Activated CD4-positive, alpha-beta T cell treated with anti-CD3 and anti-CD28 coated beads, Interleukin-2, amount 50 U/mL, for 1 hour (primary cell): ENCODE measurements at places on chromosomes 4 and X.

GRCh38 chr4:149711593-149712365, 103.9 kb downstream of the IQCM start:
- DNase-seq = no peak

GRCh38 chr4:130468340-130468739, 1372.4 kb downstream of the C4orf33 start:
- DNase-seq = no peak

- no peak for DNase-seq
Measured at GRCh38 chr4:156390599-156391324, 437.1 kb upstream of the CTSO start.

- DNase-seq = no peak
Measured at GRCh38 chrX:129077424-129078170, 445.7 kb downstream of the SMARCA1 start.

- no peak for DNase-seq
Measured at GRCh38 chr4:84498203-84498934, 723 bp downstream of the NKX6-1 start.

- no peak for DNase-seq
Measured at GRCh38 chrX:38236901-38237615, 16.4 kb upstream of the SRPX start.

DNA sequence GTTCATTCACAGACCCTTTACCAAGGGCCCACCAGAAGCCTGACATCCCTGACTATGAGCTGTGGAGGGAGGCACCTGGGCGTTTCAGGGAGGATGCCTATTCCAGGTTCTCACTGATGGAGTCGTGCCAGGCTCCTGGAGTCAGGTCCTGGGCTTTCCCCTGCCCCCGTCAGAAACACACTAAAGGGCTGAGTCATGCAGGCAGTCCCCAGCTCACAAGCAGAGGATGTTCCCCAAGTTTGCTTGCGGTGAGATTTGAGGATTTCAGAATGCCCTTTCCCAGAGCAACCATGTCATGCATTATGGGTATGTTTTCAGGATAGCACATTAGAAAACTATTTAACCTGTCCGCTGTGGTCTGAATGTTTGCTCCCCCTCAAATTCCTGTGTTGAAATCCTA, 45.2 kb downstream of the FHDC1 start:
- DNase-seq = no peak

- no peak for DNase-seq
Measured at GRCh38 chr4:82458729-82459128, 28.3 kb downstream of the ENOPH1 start.

GRCh38 chr4:189090174-189090814, 850.4 kb upstream of the FRG1 start:
- no peak for DNase-seq

DNA sequence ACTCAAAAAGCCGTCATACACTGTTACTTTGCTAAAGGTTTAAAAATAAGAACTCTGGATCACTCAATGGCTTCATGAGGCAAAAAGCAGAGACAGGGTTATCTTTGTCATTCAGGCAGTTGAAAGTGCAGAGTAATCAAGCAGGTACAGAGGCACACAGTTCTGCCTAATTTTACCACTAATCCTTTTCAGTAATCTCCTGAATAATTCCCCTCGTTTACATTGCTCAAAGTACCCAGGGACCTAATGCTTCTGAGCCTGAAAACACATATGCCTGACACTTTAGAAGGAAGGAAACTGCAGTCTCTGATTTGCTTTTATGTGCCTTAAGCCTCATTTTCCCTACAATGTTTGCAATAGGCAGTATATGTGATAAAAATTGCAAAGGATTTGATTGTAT, 71.4 kb upstream of the TRAM1L1 start:
- no peak for DNase-seq

DNA sequence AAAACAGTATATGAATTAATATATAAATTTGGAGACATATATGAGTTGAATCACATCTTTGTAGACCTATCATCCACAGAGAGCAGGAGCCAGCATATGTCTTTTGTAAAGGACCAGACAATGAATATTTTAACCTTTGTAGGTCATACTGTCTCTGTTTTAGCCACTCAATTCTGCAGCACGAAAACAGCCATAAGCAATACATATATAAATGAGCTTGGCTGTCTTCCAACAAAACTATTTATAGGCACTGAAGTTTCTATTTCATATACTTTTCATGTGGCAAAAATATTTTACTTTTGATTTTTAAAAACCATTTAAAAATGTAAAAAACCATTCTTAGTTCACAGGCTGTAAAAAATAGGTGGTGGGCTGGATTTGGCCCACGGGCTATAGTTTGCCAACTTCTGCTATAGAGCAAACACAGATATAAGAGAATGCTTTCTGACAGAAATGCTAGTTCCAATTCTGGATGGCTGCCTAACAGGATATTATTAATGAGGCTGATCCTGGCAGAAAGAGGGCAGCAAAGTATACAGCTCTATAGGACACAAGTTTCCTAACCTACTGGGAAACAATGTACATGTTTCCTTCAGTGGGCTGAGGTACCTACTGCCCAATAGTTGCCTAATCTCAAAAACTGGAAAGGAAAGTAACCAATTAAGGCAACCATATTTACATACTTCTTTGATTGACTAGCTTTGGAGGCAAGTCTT, 58.1 kb upstream of the UCP1 start:
- no peak for DNase-seq

DNA sequence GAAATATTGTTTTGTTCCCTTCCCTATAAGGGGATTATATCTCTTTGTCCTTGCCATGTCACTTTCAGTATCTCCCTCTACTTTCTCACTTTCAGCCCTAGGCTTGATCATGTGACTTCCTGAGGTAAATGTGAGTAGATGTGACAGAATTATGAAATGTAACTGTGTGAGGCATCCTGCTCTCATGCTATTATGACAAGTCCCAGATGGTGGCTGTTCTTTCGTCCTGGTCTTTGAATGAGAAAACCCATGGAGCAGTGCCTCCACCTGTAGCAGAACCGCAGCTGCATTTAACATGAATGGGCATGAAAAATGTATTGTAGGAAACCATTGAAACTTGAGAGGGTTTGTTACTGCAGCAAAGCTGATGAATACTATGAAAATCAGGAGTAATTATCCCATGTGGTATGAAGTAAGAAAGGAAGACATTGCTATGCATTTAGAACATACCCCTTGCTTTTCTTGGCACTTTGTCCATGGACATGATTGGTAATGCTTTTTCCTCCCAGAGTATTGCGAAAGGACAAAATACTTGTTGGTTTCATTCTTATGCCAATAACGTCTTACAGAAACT, 202.2 kb upstream of the GPRIN3 start:
- DNase-seq = no peak

- DNase-seq = no peak
Measured at GRCh38 chr4:159224408-159224807, 121.5 kb downstream of the RAPGEF2 start.

DNA sequence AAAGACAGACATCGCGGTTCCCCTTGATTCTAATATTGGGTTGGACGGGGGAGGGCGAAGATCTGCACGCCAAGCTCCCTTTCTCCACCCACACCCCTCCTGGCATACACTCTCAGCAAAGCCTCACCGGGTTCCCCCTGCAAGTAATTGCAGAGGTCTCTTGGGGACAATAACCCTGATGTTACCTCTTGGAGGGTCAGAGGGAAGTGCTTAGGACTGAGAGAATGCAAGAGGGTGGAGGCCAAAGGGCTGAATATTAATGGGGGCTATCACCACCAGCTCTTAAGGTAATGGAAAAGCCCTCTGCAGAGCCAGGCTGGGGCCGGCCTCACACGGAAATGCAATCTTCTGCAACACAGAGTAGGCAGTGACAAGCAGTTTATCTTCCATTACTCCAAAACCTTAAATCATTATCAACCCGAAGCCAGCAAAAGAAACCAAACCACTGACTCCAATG, 344.1 kb upstream of the GATB start:
- DNase-seq = no peak

- no peak for DNase-seq
Measured at GRCh38 chr4:46830971-46831454, 78.0 kb downstream of the COX7B2 start.

- no peak for DNase-seq
Measured at GRCh38 chr4:155042014-155042413, 166.4 kb upstream of the NPY2R start.

DNA sequence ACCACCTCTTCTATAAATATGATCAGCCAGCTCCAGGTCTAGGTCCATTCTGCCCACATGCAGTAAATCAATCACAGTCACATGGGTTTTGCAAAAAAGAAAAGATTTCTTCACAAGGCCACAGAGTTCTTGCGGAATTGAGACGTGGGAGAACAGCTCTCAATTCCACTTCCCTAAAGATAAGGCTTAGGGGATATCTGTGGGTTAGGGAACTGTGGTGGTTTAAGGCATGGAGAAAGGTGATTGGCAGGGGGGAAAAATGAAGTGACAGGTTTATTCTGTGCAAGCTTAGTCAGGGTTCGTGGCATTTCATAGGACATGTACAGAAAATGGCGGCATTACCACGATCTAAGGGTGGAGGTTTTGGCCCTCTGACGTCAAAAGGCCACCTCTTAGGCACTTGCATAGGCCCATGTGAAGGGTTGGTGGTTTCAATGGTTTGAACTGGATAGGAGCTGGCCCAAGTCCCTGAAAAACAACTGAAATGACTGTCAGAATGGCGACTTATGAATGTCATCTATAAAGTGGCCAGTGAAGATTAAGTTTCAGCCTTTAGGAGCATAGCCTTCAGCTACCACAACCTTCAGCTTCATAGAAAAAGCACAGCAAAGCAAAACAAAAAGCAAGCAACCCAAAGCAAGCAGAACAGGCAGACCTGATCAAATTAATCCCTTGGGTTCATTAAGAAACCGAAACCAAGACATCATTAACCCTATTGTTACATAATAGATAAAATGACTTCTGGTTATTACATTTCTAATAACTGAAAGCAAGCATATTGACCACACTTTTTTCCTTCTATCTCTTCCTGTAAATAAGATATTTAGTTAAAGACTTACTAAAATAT, 289.8 kb upstream of the SFRP2 start:
- no peak for DNase-seq

- DNase-seq = peak; percentile 20
Measured at GRCh38 chr4:1767770-1768366, 25.2 kb upstream of the FGFR3 start.

DNA sequence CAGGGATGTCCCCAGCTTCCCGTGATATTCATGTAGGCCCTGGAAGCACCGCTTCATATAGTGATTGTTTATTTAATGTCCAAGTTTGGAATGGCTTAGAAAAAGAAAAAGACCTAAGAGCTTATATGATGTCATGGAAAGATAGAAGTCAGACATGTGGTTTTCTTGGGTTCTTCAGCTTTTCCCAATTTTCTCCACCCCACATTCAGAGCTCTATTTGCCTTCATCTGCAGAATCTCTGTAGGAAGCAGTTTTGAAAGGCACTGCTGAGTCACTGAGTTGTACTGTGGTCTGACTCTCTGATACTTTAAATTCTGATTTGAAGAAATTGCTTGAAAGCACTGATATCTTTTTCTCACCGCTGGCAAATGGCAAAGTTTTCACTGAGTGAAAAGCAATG, 120.6 kb upstream of the EDNRA start:
- DNase-seq = no peak

DNA sequence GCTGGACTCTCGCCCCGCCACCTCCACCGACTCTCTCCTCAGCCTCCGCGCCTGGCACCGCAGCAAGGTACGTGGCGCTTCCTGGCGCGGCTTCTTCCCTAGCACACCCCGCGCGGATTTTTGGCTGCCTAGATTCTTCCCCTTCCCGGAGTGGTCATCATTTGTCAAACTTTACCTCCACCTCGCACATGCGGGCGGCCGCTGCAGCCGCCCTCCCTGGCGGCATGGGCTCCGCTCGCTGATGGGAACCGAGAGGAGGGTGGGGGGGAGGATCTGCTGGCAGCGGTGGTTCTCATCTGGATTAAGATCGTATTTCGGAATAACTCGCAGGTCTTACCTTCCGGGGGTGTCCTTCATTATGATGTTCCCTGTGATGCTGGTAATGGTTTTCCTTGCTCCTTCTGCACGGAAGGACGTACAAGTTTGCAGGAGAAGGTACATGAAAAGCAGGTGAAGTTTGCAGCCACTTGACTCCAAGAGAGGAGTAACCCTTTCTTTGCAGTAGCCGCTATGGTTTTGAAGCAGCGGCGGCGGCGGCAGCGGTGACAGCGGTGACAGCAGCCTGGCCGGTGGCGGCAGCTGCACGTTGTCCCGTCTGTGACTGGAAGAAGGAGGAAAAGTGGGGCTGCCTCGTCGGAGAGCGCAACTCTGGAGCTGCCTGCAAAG, 2183.9 kb upstream of the TENM3 start:
- no peak for DNase-seq

GRCh38 chr4:86014599-86014998, 345.3 kb downstream of the MAPK10 start:
- DNase-seq = no peak

DNA sequence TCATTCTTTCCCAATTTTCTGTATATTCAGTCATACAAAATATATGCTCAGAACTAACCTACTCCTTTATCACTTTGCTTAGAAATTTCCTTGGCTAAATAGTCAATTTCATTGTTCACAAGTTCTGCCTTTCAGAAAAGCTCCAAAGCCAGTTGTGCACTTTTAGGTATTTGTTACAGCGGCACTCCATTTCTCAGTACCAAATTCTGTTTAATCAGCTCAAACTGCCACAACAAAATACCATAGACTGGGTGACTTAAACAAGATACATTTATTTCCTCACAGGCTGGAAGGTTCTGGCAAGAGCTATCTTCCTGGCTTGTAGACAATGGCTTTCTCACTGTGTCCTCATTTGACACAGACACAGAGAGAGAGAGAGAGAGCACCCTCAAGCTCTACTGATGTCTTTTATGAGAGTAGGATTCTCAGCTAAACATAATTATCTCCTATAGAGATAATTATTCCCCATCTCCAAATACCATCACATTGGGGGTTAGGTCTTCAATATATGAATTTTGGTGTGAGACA, 188.8 kb upstream of the FSTL5 start:
- DNase-seq = no peak

- DNase-seq = peak; percentile 22
Measured at GRCh38 chr4:26131711-26132110, 189.1 kb upstream of the RBPJ start.

GRCh38 chr4:161320377-161320776, 843.4 kb downstream of the FSTL5 start:
- no peak for DNase-seq
